NK-92 treated with Interleukin-12 subunit alpha and Interleukin-12 subunit beta, amount 100 ng/mL, for 24 hours (cell line): ENCODE measurements at places on chromosomes 16 and 17.

DNA sequence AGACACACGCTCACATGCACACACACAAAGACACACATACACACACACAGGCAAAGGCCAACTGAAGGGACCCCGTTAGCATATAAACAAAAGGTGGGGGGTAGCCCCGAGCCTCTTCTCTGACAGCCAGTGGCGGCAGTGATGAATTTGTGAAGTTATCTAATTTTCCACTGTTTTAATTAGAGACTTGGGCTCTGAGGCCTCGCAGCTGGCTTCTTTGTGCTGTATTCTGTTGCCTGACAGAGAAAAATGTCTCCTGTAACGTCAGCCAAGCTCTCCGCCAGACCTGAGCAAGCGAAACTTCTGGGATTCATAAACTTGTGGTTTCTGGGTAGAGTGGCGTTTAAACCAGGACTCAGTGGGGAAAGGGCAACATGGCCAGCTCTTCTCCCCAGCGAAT, 113.9 kb upstream of the FOXF1 start:
- no peak for DNase-seq

DNA sequence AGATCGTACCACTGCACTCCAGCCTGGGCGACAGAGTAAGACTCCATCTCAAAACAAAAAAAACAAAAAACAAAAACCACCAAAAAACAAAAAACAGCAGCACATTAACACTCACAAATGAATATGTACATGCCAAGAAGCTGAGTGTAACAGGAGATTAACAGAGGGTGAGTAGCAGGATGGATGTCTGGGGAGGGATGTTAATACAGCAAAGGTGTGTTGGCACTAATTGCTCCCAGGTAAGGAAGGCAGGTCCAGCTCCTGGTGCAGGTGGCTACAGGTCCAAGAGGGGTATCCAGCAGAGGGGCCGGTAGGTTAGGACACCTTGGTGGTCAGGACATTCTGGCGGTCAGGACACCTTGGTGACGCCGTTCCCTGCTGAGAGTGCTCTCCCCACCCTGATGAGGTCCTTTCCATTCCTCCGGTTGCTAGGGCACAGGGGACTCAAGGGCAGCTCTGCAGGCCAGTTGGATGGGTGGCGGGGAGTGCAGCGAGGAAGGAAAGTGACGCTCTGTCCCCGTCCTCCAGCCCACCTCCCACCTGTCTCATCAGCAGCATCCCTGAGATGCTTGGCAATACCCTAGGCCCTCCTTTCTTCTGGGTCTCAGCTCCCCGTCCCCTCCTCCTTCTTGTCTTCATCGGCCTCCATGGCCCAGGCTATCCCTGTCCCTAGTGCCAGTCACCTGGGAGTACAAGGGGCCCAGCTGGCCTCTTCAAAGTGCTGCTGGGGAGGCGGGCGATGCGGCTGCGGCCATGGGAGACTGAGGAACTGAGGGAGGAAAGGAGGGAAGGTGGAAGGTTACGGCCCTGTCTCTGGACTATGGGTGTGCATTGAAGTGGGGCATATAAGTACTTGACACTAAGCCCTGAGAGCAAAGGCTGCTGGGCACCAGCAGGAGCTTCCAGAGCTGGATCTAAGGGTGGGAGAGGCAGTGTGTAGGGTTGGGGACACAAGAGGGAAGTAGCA, 10.7 kb upstream of the GFAP start:
- DNase-seq, result no peak

- DNase-seq, result peak; percentile 73
Observed at GRCh38 chr16:2969545-2970521, 685 bp downstream of the PAQR4 start.

GRCh38 chr16:89322321-89323119, 105.0 kb downstream of the ZNF778 start:
- no peak for DNase-seq

- DNase-seq, result no peak
Observed at GRCh38 chr17:19578545-19578944, 44.9 kb downstream of the SLC47A1 start.

GRCh38 chr17:29384901-29385300, 5.3 kb upstream of the TAOK1 start:
- no peak for DNase-seq

GRCh38 chr17:2796164-2797125, at the start of gene RAP1GAP2:
RAP1GAP2 (plus strand) TSS chr17:2796438; CDS start chr17:2796528, 90 bp downstream.
- peak; percentile 36 for DNase-seq

DNA sequence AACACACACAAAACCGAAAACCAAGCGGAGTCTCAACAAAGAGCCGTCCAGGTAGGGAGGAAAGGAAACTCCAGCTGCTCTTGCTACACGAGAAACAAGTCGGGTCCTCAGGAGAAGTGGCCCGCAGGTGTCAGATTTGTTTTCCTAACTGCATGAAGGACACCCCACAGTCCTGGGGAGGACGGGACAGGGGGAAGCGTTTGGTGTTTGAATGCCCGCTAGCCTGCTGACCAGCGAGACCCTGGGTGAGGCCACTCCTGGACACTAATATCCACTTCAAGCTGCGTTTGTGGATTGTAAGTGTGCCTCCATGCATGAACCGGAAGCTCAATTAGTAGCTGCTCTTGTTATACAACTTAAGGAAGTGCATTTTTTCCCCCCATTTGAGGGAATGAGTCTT, 299.5 kb downstream of the MAF start:
- DNase-seq, result no peak

DNA sequence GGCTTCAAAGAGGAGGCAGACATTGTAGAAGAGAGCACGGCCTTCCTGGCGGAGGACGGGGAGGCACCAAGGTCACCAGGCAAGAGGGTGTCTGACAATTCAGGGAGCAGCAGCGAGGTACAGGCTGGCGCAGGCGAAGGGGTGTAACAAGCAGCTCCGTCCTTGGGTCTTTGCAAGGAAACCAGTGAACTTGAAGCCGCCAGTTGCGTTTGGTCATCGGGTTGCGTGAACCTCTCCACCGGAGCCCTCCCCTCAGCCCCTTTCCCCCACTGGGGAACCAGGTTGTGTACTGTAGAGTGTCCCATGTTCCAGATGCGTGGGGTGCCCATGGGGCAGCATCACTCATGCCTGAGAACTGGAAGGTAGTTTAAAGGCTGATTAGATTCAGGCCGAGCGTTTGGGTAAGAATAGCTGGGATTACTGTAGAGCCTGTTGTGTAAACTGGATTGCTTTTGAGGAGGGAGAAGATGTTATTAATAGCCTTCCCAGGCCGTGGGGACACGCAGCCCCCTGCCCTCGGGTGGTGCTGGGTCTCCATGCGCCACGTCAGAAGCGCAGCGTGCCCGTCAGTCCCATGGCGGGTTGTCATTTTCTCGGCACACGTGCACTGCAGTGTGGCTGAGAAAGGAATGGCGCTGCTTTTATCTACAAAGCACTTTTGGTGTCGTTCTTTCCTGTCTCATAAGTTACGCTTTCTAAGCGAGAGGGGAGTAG, 2.5 kb downstream of the MRPL12 start:
- DNase-seq, result no peak

DNA sequence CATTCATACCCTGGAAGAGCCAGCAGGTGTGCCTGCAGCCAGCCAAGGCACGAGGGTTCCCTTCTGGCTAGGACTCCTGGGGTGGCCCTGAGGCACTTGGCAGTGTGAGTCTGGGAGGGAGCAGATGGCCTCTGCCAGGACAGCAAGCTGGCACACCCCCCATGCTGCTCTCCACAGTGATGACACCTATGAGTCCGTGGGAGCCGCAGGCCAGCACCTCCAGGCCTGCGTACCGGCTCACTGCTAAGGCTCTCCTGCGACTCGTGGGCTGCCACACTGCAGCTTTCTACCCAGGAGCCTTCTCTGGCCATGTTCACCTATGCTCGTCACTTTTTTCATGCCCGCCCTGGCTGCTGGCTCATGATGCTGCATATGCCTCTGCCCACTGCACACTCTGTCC, 68.1 kb downstream of the NDEL1 start:
- DNase-seq, result no peak

GRCh38 chr16:19431636-19432340, 14.1 kb downstream of the TMC5 start:
- no peak for DNase-seq

GRCh38 chr16:22661161-22661647, 150.5 kb downstream of the NPIPB5 start:
- DNase-seq, result no peak

DNA sequence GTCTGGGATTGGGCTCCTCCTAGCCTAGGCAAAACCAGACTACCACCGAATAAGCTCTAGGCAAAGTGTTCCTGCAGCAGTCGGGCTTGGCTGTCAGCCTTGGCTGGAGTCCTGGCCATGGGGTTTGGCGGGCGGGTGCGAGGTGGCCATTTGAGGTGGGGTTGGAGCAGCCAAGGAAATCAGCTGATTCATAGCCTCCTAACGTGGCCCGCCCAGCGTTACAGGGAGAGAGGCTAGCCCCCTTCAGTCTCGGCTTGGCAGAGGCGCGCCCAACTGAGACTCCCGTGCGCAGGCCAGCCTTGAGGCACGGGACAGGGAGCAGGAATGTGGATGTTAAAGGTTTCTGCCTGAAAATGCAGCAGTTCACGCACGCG, 1.9 kb downstream of the PMP22 start:
- no peak for DNase-seq

- DNase-seq, result no peak
Observed at GRCh38 chr16:56789360-56789759, 59.4 kb downstream of the NUP93 start.

DNA sequence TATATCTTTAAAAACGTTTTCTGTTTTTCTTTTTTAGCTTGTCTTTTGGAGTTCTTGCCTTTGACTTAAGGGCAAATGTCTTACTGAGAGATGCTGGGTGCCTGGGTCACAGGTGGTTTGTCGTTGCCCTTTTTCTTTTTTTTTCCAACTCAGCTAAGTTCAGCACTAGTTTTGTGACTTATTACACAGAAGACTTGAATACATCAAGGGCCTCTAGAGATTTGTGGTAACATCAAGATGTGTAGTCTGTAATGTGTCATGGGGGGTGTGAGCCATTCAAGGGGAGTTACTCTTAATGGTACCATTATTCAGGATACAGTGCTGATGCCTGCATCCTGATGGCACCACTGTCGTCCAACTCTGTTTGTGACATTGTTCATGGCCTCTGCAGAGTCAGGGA, 95.1 kb downstream of the PRKCA start:
- DNase-seq, result no peak

DNA sequence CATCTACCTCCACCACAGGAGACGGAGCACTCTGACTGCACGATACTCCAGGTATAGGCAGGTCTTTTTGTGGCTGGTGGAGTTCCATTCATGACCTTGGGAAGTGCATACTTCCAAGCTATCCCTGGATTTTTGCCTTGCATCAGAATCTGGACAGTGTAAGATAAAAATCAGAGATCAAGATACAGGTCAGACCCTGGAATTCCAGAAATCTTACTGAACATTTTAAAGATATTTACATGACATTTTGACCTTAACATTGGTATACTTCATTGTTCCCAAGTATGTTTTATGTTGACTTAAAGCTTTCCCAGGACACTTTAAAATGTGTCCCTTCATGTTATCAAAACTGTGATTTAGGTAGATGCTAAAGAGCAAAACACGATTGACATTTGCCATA, 101.0 kb downstream of the SYCE1L start:
- DNase-seq, result no peak

DNA sequence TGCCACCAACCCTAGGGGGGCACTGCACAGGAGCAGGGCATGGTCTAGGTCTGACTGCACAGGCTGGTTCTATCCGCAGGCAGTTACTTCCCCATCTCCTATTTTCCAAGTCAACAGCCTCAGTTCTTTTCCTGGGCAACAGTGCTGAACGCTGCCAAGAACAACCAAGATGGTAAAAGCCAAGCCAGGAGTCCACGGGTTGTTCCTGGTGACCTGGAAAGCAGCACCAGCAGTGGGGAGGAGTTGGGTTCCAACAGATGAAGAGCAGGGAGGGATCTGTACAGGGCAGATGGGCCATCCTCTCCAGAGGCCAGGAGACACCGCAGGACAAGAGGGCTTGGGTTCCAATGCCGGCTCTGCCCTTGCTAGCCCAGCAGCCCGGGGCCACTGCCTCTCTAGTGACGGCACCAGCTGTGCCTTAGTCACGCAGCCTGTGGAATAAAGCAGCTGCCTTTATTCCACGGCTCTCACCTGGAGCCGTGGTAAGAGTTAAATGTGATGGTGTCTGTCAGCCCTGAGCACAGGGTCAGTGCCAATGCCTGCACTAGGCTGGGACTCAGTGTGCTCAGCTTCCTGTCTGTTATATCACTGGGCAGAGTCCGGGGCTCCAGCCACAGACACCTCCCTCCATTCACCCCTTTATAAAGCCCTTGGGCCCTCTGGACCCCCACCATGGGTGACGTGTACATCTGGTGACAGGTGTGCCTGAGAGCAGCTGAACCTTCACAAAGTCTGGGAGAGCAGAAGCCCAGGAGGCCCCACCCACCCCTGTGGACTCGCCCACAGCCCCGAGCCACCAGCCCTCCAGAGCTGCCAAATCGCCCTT, 44.9 kb downstream of the MARF1 start:
- DNase-seq, result no peak

- no peak for DNase-seq
Observed at GRCh38 chr16:15676506-15676905, 26.5 kb downstream of the NDE1 start.

DNA sequence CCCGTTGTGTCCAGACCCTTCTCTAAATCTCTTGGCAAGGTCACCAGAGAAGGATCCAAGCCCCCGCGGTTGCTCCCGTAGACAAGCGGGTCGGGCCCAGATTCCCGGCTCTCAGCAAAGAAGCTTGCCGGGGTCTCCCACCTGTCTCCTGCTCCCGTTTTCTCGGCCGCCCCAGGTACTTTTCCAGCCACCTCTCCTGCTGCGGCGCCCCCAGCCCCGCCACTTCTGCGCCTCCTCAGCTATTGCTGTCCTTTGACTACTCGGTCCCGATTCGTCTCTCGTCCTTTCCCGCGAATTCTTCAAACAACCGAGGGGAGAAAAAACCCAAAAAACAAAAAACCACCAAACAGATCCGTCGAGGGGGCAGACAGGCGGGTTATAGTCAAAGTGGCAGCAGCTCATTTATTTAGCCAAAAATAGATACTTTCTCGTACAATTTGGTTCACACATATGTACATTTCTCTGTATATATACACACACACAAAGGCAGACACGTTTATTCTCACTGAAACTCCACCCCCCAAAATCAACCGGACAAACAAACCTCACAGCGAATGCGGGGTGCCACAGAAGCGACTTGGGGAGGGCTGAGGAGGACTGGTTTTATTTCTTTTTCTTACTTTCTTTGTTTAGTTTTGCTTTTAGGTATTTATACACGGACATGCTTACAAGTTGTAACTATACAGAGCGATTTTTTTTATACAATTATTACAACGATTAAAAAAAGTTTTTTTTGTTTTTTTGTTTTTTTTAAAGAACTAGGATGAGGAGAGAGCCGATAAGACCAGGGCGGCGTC, 3.5 kb downstream of the IRX3 start:
- no peak for DNase-seq

- DNase-seq, result no peak
Observed at GRCh38 chr16:1667271-1667670, 10.8 kb upstream of the JPT2 start.
